Common myeloid progenitor, CD34-positive (primary cell): ENCODE measurements at places on chromosomes 5 and 9.
A peak's percentile ranks its signal among the peaks of the same experiment; 100 is the strongest.

- no peak for DNase-seq
These were observed 1.6 kb downstream of the AIF1L start for GRCh38 chr9:131097948-131098278.

GRCh38 chr5:99116526-99116925, 187.7 kb upstream of the CHD1 start:
- no peak for DNase-seq

DNA sequence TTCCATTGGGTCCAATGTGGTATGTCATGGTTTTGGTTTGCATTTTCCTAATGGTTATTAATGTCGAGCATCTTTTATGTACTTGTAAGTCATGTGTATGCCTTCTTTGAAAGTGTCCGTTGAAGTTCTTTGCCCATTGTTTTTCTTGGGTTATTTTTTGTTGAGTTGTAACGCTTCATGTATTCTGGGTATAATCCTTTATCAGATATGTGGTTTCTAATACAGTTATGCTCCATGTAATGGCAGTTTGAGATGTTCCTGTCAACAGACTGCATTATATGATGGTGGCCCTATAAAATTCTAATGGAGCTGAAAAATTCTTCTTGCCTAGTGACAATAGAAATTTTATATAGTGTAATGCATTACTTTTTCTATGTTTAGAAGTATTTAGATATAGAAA, 17.2 kb downstream of the RIC1 start:
- DNase-seq: no peak

DNA sequence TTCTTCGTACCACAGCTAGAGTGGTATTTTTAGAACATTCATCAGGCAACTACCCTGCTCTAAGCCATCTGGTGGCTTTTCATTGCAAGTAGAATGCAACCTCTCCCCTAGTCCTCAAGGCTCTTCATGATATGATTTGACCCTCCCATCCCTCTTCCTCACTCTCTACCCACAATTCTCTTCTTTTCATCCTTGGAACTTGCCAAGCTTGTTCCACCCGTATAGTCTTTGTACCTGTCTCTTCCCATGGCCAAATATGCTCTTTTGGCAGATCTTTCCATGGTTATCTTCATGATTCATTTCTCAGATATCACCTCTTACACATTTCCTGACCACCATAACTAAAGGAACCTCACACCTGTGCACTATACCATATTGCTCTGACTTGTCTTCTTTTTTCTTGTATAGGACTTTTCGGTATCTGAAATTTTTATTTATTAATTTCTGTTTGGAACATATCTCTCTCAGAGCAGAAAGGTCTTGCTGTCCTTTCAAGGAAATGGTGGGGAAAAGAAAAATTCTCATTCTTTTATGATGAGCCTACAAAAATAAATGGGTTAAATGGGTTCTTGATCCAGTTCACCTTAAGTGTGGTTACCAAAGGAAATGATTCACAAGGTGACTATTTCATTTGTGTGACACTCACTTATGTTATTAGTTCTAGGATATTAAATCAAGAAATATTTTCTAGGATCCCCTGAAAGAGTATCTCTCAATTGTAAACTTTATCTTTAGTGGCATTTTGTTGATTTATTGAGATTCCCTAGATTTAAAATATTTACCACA, 3.7 kb upstream of the CD274 start:
- no peak for DNase-seq

- peak; percentile 37 for DNase-seq
These were observed 1.1 kb downstream of the PRR7 start for GRCh38 chr5:177447611-177448243.

DNA sequence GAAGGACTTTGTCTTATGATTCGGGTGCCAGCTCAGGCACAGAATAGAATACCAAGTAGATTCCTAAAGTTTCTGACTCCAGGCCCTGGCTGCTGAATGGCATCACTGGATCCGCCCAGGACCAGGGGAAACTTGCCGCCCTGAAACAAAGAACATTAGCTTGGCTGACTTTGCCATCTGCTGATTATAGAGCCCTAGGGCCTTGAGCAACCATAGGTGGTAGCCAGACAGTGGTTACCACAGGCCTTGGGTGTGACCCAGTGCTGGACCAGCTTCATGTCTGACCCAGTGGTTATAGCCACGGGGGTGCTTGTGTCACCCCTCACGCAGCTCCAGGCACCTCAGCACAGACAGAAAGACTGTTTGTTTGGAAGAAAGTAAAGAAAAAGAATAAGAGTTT, 62.7 kb downstream of the SSBP2 start:
- no peak for DNase-seq

DNA sequence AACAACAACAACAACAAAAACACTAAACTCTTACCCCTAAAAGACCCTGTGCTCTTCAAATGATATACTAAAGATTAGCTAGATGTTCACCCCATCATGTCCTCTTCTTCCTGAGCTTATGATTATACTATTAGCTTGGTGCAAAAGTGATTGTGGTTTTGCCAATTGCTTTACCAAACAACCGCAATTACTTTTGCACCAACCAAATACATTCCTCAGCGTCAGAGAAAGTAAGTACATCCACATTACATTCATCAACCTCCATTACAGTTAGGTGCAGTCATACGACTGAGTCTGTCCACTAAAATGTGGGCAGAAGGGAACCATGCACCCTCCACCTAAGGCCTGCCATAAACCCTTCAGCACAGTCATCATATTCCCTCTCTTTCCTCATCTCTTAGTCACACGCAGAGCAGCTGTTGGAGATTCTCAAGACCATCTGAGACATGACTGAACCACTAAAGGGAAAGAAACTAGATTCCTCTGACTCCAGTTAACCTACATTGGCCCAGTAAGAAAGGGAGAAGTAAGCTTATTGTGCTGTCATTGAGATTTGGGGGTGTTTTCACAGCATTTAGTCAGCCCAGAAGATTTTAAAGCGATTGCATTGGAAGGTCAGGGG, 181.6 kb upstream of the TLE4 start:
- no peak for DNase-seq

DNA sequence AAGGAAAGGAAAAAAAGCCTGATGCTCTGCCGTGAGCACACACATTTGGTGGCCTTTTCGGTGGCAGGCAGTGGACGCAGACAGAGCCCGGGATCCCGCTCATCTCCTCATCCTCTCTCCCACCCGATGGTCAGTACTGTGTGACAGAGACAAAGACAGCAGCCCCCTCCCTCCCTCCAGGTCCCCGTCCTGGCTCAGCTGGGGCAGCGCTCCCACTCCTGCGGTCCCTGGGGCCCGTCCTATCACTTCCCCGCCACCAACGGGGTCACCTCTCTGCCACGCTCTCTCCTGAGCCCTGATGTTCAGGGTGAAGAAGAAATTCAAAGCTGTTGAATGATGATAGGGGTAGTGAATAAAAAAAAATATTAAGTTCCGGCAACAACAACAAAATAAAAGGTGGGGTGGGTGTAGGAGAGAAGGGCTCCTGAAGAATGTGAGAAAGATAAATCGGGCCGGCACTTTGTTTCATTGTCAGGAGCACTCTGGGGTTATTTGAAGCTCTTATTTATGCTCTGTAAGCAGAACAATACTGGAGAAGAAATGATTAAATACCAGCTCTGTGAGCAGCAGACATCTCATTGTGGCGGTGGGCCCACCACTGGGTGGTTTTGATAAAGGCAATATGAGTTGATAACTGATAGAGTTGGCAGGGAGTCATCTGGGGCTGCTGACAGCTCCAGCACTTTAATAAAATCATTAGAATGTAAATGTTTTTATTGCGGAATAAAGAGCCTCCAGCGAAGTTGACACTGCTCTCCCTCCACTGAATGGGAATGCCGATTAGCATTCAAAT, 417.7 kb downstream of the IRX1 start:
- no peak for DNase-seq

DNA sequence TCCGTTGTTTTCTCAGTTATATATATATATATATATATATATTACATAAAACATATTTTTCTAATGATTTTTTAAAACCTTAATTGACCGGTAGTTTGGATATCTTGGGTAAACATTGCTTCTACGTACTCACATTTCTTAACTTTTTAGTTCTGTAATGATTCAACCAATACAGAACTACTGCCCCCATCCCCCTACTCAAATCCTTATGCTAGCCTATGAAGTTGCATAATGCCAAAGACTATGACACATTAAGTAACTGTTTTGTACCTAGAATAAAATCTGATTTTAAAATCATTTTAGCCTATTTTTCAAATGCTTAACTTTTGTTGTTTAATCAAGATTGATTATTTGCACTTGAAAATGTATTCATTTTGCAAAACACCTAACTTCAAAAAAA, 4.4 kb upstream of the FST start:
- DNase-seq: no peak

GRCh38 chr9:117487555-117488175, 72.8 kb upstream of the ASTN2 start:
- peak; percentile 48 for DNase-seq

GRCh38 chr5:67644221-67644920, 447.8 kb upstream of the CD180 start:
- no peak for DNase-seq

- no peak for DNase-seq
These were observed 32.0 kb upstream of the GTF2H2C start for GRCh38 chr5:69528035-69528434.

DNA sequence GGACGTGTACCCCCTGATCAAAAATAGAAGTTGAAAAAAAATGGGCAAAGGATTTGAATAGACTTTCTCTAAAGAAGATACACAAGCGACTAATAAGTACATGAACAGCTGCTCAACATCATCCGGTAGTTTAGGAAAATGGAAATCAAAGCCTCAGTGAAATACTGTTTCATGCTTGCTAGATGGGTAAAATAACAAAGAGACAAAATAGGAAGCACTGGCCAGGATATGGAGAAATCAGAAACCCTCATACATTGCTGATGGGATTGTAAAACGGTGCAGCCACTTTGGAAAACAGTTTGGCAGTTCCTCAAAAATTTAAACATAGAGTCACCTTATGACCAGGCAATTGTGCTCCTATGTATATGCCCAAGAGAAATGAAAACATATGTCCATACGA, 65.0 kb upstream of the SUB1 start:
- no peak for DNase-seq

- no peak for DNase-seq
These were observed 441.1 kb upstream of the RORB start for GRCh38 chr9:74056023-74056422.

DNA sequence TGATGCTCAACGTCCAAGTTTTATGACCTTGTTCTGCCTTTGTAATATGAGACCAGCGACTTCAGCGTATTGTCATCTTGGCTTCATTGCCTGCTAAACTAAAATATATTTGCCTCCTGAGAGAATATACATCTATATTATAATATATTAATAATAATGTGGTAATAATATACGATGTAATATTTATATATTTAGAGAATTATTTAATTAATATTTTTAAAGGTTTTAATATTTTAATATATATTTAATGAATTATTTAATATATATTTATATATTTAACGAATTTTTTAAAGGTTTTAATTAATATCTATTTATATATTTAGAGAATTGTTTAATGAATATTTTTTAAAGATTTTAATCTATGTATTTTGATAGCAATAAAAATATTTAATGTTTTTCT, 700.7 kb downstream of the TAF11L14 start:
- no peak for DNase-seq

- DNase-seq: no peak
These were observed 637 bp upstream of the SMC5 start for GRCh38 chr9:70257991-70258691.

DNA sequence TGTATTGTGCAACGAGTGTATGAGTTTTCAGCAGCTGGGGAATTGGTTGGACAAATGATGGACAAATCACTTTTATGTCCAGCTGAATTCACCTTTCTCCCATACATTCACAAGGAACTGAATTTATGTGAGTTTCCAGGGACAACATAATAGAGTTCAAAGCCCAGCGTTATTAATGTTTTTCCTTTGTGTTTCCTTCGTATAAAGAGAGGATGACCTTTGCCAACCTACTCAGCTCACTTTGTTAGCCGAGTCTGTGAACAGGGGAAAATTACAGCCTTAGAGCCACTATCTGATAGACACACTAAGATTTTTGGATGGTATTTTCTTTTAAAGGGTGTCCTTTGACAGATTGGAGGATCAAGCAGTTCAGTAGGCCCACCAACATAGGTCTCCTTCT, 352.5 kb downstream of the KIF4B start:
- no peak for DNase-seq

DNA sequence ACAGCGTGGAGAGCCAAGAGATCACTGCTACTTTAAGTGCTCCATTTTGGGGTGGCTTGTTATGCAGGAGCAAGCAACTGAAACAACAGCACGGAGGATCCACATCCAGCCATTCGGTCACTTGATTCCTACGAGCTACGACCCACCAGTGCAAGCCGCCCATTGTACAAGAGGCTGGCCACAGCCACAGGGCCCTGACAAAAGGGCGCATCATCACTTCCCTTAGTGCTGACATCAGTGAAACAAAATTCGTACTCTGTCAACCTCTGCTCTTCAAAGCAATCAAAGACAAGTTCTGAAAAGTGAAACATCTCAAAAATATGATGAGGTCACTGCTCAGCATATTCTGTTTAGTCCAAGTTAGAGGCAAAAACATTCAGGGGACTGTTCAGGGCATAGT, 168.4 kb downstream of the GADD45G start:
- no peak for DNase-seq

DNA sequence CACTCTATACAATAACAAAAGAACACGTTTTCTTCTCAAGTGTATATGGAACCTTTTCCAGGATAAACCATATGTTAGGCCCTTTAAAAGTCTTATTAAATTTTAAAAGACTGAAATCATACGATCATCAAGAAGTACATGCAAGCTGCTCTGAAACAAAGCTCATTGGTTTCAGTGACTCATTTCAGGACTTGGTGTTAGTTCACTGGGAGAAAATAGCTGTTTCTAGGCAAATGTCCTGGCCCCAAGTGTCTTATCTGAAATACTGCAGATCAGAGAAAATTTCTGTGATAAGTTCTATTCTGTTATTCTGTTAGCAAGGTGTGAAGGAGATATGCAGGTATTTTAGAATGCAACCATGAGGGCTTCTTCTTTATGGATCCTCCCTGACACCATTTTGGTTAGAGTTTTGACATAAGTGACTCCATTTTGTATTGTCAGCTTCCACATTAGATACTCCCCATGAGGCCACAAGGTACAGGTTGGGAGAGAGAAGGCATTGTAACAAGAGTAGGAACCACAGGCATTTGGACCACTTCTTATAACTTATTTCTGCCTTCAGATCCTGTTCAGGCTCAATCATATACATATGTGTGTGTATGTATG, 7.5 kb upstream of the CCDC180 start:
- no peak for DNase-seq

DNA sequence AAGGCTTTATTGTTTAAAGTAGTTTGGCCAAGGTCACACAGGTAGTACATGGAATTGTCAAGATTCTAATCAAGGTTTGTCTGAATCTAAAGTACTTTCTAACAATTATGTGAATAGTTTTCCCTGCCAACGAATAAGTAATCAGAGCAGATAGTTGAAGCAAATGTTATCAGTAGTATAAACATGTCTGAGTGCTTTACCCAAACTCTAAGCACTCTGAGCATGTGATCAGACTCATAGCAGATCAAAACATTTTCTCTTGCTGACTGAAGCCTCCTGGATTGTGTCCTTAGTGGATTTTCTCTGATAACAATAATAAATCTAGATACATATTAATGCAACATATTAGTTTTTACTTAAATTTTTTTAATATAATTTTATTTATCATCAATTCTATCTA, 995.0 kb downstream of the EFNA5 start:
- no peak for DNase-seq
